ENCODE measurements at places on chromosomes 2 and 18.

DNA sequence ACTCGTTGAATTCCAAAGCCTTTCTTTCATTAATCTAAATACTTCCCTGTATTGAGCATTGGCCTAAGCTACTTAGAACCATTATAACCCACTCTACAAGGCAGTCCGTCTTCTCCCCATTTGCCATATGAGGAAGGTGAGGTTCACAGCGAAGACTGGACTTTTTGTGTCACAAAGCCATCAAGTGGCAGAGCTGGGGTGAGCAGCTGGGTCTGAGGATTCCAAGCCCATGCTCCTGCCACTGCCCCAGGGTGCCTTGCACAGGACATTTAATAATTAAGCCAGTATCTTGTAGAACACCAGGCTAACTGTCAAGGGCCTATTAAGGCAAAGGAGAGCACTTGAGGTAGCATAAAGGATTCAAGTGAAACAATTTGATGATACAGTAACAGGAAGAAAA lies 68.8 kb upstream of the ZNF397 start:
- no peak for DNase-seq

GRCh38 chr2:85913884-85914881 lies 25.4 kb upstream of the ST3GAL5 start:
- no peak for DNase-seq

- DNase-seq, result no peak
Observed at GRCh38 chr2:134420259-134420658, 166.4 kb downstream of the MGAT5 start.

DNA sequence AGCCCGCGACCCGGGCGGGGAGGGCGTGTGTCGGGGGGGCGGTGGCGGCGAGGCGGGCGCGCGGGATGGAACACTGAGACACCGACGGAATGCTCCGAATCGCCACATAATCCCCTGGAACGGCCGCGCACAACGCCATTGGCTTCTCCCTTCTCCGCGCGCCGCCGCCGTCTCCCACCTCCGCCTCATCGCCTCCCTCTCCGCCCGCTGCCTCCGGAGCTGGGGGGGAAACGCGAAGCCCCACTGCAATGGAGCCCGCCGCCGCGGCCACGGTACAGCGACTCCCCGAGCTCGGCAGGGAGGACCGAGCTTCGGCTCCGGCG lies at the start of gene PHLPP1:
Gene PHLPP1, plus strand, starts transcription at position 106 of the 323 bp plus-strand sequence. Its CDS starts 143 bp downstream, at position 249.
- no peak for DNase-seq

GRCh38 chr18:8643326-8643878 lies 34.2 kb downstream of the RAB12 start:
- DNase-seq, result no peak

- no peak for DNase-seq
Observed at GRCh38 chr2:85342156-85342555, 12.2 kb downstream of the RETSAT start.

- DNase-seq, result no peak
Observed at GRCh38 chr18:8301427-8302172, 307.6 kb upstream of the RAB12 start.

- no peak for DNase-seq
Observed at GRCh38 chr2:20532634-20533437, 86.0 kb downstream of the RHOB start.

GRCh38 chr2:98160554-98160953 lies 73.6 kb downstream of the VWA3B start:
- DNase-seq, result no peak

DNA sequence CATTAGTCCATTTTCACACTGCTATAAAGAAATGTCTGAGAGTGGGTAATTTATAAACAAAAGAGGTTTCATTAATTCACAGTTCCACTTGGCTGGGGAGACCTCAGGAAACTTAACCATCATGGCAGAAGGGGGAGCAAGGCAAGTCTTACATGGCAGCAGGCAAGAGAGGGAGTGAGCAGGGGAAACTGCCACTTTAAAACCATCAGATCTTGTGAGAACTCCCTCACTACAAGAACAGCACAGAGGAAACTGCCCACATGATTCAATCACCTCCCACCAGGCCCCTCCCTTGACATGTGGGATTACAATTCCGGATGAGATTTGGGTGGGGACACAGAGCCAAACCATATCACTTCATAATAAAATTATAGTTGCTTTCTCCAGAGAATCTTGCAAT lies 365.5 kb upstream of the ID2 start:
- no peak for DNase-seq

DNA sequence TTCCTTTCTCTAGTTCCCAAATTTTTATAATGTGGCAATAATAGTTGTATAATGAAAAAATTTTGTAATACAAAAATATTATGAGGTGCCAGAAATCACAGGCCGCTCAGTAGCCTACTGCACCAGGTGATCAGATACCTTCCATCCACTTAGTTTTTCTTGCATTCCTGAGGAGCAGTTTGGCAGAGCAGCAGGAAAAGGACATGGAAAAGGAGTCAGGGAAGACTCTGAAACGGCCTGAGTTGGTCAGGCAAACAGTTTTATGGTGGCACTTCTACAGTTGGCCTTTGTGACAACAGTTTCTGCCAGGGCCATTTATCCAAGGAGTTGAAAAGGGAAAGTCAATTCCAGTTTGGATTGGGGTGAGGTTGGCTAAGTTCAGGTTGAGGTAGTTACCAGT lies 165.4 kb upstream of the ALPP start:
- DNase-seq, result no peak

- DNase-seq, result no peak
Observed at GRCh38 chr2:161990741-161991140, 83.3 kb downstream of the DPP4 start.

DNA sequence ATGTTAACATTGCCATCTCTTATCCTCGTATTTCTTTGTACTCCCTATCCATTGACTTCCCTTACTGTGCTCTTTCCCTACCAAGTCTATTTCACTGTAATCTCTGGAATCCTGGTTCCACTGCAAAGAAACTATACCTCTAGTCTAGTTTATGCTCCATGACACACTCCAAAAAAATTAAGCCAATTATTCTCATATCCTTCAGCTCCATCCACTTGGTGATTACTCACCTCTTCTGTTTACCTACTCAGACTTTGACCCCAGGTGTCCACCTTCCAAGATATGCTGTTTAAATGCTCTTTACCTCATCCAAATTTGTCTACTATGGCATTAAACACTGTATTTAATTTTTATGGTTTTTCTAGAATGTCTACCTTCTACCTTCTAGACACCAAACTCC lies 137.9 kb downstream of the ATAD2B start:
- DNase-seq, result no peak

- DNase-seq, result no peak
Observed at GRCh38 chr2:108271691-108272253, 16.9 kb upstream of the SULT1C2 start.

DNA sequence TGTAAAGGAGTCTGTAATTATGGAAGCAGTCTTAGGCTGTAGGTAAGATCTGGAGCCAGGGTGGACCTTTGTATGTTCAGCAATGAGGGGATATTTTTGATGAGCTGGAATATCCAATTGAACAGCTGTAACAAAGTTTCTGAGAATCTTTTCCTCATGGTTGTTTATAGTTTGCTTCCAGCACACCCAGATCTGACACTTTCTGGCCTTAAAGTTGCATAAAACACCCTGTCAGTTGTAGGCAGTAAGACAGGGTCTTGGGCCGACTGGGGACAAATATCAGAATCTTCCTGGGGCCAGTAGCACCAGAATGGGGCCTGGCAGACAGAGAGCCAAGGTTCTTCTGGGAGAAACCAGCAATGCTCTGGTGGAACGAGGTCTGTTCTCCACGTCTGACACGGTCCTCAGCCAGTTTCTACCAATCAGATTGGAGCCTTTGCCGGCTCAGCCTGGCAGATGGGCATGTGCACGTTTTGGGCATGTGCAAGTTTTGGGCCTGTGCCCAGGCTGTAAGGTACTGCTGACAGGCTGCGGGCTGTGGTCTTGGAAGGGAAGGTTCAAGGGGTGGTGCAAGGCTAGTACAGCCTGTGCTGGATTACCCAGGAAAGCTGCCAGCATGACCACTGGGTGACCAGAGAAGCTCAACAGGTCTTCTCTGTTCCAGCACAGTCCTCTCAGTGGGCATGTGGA lies 89.8 kb downstream of the PRKCE start:
- DNase-seq, result no peak

GRCh38 chr2:3117650-3118216 lies 259.9 kb downstream of the EIPR1 start:
- no peak for DNase-seq

- no peak for DNase-seq
Observed at GRCh38 chr2:224335991-224336390, 65.9 kb downstream of the FAM124B start.

- peak; percentile 3 for DNase-seq
Observed at GRCh38 chr2:30026091-30027055, 105.0 kb upstream of the ALK start.

GRCh38 chr18:39675368-39675767 lies 2109.8 kb upstream of the CELF4 start:
- DNase-seq, result no peak

DNA sequence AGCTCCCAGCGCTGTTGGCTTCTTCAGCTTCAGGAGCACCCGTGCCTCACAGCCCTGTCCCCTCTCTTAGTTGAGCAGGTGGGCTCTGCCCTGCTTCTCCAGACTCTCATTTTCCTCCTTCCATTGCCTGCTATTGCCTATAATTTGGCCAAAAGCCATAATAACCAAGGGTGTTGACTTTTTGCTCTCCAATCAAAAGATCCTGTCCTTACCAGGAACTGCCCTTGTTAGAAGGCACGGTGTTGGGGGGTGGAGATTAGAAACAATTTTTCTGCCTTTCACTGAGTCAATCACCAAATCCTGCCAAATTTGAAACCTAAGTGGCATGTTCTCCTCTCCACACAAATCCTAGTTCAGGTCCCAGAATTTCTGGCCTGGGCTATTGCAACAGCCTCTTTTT lies 16.7 kb upstream of the PDIA6 start:
- no peak for DNase-seq

DNA sequence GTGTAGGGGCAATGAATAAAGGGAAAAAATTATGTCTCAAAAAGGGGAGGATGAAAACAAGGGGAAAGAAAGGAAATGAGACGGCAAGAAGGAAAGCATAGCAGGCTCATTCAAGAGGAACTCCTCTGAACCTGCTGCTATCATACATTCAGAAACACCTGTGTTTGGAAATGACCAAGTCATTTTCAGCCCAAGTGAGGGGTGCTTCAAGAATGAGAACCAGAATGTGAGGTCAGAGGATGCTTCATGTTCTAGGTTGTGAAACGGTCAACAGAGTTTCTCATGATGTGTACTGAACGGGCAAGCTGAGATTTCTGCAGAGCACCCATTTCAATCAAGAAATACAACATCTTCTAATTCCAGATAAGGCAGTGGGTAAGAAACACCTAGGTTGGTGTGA lies 1367.2 kb upstream of the CELF4 start:
- no peak for DNase-seq

DNA sequence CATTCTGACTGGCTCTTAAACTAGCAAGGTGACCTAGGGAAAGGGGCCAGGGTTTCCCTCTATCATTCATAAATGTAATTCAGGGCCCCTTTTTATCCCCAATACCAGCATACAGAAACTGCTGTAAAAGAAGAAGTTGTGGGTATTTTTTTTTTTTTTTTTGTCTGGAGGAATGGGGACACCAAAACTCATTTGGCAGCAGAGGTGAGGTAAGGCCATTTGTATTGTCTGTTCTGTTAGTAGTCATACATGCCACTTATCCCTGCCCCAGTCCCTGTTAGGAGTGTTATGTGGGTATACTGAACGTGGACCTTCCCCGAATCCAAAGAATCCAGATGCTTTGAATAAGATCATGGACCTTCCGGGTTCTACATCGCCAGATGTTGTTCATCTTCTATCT lies 1.7 kb downstream of the SEPTIN2 start:
- DNase-seq, result no peak

GRCh38 chr2:191115804-191116203 lies 35.0 kb downstream of the STAT4 start:
- DNase-seq, result no peak

DNA sequence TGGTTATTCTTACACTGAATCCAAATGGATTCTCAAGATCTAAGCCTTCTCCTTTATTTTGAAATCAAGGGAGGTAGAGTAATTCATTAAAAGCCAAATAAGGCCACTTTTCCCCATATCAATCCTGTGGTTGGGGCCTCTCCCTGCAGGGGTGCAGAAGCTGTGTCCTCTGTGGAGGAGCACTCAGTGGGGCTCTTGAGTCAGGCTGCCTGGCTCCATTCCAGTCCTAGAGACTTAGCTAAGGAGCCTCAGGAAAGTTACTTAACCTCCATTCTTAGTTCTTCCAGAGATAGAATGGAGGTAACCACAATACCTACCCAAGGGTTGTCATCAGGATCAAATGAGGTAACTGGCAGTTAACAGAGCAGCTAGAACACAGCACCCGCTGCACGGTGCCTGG lies 564.3 kb downstream of the CMPK2 start:
- no peak for DNase-seq

DNA sequence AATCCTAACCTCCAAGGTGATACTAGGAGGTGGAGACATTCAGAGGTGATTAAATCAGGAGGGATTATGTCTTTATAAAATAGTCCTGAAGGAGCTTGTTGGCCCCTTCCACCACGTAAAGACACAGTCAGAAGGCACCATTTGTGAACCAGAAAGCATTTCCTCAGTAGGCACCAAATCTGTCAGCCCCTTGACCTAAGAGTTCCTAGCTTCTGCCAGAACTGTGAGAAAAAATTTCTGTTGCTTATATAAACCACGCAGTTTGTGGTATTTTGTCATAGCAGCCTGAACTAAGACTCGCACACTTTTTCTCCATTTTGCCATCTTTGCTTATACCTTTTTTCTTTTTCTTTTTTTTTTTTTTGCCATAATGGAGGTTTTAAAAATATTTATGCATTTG lies 18.6 kb upstream of the NARS1 start:
- DNase-seq, result no peak

DNA sequence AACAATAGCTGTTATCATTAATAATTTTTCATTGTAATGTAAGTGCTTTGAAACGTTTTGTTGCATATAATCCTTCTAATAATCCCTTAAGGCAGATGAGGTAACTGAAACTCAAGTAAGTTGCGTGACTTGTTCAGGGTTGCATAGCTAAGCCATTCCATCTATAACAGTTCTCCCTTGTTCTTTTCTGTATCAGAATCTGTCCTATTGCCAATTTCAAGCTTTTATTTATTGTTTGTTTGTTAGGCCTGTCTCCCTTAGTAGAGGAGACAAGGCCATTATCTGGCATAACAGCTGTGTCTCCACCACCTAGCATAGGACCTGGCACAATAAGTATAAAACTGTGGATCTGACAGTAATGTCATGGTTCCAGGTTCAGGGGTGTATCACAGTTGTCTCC lies 19.4 kb downstream of the BABAM2 start:
- DNase-seq, result no peak

DNA sequence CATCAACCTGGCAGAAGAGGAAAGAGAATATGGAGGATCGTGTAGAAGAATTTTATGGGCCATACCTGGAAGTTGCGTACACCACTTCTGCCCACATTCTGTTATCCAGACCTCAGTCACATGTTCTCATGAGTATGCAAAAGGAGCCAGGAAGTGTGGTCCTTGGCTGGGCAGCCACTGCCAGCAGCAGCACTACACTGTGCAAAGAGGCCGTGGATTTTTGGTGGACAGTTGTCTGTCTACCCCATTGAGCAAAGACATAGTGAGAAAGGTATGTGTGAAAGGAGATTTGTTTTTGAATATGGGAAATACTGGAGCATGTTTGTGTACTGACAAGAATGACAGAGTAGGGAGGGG lies 68.1 kb downstream of the SDC1 start:
- DNase-seq, result peak; percentile 55
